ENCODE measurements at places on chromosomes 1 and 21.
A peak's percentile ranks its signal among the peaks of the same experiment; 100 is the strongest.

GRCh38 chr1:8409606-8410005 is 91.7 kb downstream of the SLC45A1 start:
- DNase-seq: no peak

DNA sequence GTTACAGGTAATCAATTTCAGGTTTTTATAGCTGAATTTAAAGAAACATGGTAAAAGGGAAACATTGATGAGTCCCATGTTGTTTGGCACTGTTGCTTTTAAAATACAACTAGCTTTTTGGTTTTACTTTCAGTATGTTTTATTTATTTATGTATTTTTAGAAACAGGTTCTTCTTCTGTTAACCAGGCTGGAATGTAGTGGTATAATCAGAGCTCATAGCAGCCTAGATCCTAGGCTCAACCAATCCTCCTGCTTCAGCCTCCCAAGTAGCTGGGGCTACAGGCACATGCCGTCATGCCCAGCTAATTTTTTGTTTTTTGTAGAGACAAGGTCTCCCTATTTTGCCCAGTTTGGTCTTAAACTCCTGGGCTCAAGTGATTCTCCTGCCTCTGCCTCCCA is 50.4 kb downstream of the CTTNBP2NL start:
- peak; percentile 53 for DNase-seq

- no peak for DNase-seq
Measured at GRCh38 chr1:185920602-185921001, 186.4 kb downstream of the HMCN1 start.

GRCh38 chr1:41242342-41243078 is 404 bp upstream of the SCMH1 start:
- DNase-seq: peak; percentile 15

GRCh38 chr1:109466452-109467300 is at the start of gene SYPL2:
Gene SYPL2 (plus strand): TSS chr1:109466546. CDS start chr1:109466844, 298 bp downstream.
- DNase-seq: peak; percentile 5

GRCh38 chr1:65538664-65539063 is 118.2 kb downstream of the LEPR start:
- DNase-seq: no peak

GRCh38 chr1:37845786-37846185 is 13.6 kb downstream of the MTF1 start:
- peak; percentile 29 for DNase-seq

- DNase-seq: no peak
Measured at GRCh38 chr1:168127503-168127902, 9.2 kb downstream of the GPR161 start.

- no peak for DNase-seq
Measured at GRCh38 chr1:198417039-198417438, 123.4 kb downstream of the ATP6V1G3 start.

DNA sequence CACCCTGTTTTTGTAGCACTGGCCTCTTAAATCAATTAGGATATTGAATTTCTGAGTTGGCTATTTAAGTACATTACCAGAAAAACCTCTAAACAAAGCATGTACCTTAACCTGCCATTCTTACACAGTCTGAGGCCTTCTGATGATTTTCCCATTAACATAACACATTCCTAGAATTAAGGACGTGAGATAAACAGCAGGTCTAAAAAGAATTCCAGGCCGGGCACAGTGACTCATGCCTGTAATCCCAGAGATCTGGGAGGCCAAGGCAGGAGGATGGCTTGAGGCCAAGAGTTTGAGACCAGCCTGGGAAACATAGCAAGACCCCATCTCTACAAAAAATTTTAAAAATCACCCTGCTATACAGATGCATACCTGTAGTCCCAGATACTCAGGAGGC is 18.0 kb upstream of the LRRC8D start:
- DNase-seq: no peak

- peak; percentile 98 for DNase-seq
Measured at GRCh38 chr1:207823880-207824566, 72.2 kb downstream of the CD46 start.

Data from choroid plexus epithelial cell (primary cell).